Bronchus fibroblast of lung (primary cell): ENCODE measurements at places on chromosomes 6 and 20. TPM values are rescaled to one million over a fixed set of nuclear protein-coding genes. Genes with fewer than 3 reads are reported as not detected.

Gene OPRM1
- not detected in 2 replicates for total RNA-seq

Gene DNMT3B
- 3.0 and 4.0 TPM in 2 replicates for total RNA-seq

Gene AK9
- 1.3 and 2.4 TPM in 2 replicates for total RNA-seq

Gene PRDM13
- under 0.01 TPM in 1 of 2 replicates, not detected in the other for total RNA-seq

Gene UST
- total RNA-seq = 7.1 and 8.0 TPM in 2 replicates

Gene TUBB1
- not detected in 2 replicates for total RNA-seq
